Hippocampal formation (tissue), 2 donors: ENCODE measurements at places on chromosomes 13 and 19.

DNA sequence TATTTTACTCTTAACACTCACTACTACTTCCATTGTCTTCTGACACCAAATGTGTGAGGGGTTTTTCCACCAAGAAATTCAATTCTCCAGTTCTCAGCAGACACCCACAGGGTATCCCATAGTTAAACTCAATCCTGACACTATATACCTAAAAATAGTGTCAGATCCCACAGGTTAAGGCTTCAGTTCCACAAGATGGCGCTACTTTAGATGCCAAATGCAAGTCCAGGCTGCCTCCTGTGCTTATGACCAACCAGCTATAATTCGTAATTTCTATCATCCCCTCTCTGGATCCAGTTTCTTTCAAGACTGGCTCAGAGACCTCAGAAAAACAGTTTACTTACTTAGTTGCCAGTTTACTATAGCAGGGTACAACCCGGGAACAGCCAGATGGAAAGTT is 1146.2 kb upstream of the SPRY2 start:
- no peak for DNase-seq

- DNase-seq: no peak
Measured at GRCh38 chr19:20005741-20006140, 33.6 kb downstream of the ZNF682 start.

GRCh38 chr19:14395262-14395661 is 14.0 kb downstream of the ADGRE5 start:
- DNase-seq: no peak

- no peak for DNase-seq
Measured at GRCh38 chr19:55141696-55142095, 7.3 kb downstream of the TNNT1 start.
